Inflammatory macrophage treated with lipopolysaccharide for 4 hours (primary cell): ENCODE measurements at places on chromosomes 4 and X.

DNA sequence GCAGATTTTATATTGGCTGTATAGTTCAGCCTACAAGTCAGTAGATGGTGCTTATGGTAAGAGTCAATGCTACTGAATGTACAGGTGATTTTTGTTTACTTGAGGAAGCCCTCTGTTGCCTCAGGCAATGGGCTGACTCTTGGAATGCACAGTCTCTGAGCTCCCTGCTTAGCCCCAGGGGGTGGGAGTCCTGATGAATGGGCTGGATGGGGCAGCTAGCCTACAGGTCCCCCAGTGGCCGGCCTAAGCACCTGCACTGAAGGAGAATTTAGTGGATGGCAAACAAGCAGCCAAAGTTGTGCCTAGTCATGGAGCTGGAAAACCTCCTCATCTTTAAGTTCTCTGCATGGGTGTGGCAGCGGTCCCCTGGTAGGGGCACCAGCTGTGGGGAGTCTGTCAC lies 101.8 kb upstream of the CXorf51B start:
- DNase-seq = no peak

DNA sequence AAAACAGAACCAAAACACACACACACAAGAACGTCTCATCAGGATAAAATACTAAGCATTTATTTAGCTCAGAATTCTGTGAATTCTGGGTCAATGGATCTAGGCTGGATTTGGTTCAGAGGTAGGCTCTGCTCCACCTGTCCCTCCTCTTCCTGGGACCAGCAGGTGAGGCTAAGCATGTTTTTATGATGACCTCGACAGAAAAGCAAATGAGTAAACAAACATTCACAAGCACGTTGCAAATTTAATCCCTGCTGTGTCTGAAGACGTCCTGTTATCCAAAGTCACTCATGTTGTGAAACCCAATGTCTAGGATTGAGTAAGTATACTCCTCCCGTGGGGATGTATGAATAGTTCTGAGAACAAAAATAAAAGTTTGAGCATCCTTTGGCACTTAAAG lies 371.4 kb upstream of the TECRL start:
- no peak for DNase-seq

DNA sequence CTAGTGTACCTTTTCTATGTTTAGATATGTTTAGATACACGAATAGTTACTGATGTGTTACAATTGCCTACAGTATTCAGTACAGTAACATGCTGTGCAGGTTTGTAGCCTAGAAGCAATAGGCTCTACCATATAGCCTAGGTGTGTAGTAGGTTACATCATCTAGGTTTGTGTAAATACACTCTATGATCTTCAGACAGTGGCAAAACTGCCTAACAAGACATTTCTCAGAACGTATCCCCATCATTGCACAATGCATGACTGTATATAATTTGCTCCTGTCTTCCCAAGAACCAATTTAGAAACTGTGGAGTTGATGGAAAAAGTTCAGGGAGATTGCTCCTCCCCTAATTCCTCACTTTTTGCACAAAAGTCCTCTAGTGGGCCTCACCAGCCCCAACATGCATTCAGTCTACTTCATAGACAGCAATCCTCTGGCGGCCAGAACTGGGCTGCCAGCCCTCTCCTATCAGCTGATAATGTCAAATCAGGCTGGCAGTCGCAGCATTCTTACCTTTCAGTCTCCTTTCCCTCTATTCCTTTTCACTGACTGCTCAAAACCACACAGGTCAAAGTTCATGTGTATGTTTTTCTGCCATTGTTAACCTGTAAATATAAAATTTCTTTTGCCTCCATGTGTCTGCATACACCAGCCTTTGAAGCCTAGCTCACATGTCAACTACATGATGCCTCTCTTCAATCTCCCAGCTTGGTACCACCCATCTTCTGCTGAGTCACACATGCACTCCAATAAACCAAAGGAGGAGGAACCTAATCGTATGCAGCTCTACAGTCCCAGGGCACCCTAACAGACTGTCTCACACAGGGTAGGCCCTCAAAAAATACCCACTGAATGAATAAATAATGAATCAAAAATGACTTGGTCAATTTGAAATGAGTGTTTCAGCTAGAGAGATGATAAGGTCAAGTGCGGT lies 32.0 kb downstream of the BCLAF3 start:
- no peak for DNase-seq

DNA sequence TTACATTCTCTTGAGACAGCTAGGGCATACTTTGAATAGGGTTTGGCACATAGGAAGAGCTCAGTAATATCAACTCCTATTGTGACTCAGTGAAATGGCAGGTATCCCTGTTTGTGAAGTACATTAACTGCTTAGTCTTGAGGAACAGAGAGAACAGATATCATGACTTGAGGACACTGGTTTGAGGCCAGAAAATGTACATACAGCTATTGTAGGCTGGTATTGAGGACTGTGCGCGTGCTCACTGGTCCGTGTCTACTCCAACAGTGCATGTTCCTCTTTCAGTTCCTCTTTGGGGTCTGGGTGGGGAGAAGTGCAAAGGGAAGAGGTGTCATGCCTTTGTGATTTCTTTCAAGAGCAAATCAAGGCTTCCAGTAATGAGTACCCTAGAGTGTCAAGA lies 34.6 kb upstream of the TBC1D9 start:
- peak; percentile 98 for DNase-seq

GRCh38 chrX:147894366-147894963 lies 17.3 kb upstream of the FMR1 start:
- DNase-seq = no peak

- DNase-seq = no peak
These were observed 98.9 kb downstream of the CPEB2 start for GRCh38 chr4:15100994-15101695.

- peak; percentile 34 for DNase-seq
These were observed 18.5 kb upstream of the TET2 start for GRCh38 chr4:105128208-105128607.

DNA sequence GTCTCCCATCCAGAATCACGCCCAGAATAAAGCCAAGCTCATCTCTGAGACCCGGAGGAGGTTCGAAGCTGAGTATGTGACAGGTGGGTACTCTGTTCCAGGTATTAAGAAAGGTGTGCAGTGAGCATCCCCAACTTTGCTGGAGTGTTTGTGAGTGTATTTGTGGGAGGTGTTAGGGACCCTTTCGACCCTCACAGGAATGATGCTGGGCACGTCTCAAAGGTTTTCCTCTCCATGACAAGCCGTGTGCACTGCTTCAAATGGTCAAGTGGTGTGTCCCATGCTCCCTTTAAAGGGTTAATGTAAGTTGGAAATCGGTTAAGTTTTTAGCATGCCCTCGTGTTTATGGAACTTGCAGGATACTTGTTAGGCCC lies 442 bp downstream of the MOSPD2 start:
- no peak for DNase-seq

GRCh38 chrX:65871671-65872311 lies 168.1 kb downstream of the VSIG4 start:
- DNase-seq = no peak

DNA sequence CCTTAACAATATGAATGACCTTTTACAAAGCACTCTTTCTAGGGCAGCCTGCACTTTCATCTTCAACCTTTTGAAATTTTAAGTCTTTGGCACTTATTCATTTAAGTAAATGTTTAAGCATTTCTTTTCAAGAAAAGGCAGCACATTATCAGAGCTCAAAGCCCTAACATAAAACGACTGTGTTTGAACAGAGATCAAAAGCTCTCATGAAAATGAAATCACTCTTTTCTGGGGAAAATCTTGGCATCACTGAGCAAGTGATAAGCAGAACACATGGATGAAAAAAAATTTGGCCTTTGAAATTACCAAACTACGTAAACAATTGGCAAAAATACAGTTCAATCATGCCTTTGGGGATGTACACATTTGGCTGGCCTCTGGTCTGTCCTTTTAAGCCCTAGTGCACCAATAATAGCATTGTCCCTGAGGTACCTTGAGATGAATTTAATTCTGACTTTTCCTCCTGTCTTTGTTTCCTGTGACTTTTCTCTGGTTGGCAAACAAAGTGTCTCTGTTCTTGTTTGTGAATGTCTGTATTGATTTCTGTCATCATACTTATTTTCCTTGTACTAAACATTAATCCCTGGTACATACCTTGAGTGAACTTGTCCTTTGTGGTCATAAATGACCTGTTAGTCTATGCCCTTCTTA lies 12.9 kb upstream of the ODAM start:
- no peak for DNase-seq

DNA sequence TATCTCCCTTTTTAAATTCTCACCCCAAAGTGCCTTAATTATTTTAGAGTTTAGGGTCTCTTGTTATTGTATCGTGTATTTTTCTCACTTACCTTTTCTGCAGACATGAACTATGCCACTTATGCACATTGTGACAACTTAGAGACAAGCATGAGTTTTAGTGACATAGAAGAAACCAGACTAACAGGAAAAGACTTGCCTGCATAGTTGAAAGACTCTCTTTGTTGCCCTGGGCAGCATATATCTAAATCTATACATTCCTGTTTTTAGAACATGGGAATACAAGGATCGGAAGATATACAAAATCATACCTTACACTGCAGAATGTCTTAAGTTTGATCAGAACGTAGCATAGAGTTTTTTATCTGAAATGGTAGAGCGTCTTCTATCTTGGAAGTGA lies 45.1 kb upstream of the ANKRD17 start:
- DNase-seq = no peak

DNA sequence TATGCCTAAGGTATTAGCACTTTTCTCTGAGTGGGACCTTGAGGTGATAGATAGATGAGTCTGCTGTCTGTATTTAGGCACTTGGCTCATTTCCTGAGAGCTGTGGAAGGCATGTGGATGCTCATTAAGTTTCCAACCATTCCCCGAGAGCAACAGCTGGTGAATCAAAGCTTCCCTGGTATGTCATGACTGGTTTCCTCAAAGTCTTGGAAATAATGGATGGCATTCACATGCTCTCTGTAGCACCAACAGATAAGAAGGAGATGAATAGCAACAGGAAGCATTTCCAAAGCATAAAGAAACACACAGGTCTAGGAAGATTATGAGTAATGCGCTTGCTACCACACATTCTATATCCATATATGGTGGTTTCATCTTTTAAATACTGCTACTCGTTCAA lies 118.3 kb upstream of the ETNPPL start:
- no peak for DNase-seq

- peak; percentile 53 for DNase-seq
These were observed 31.0 kb upstream of the FAT4 start for GRCh38 chr4:125283707-125284279.

DNA sequence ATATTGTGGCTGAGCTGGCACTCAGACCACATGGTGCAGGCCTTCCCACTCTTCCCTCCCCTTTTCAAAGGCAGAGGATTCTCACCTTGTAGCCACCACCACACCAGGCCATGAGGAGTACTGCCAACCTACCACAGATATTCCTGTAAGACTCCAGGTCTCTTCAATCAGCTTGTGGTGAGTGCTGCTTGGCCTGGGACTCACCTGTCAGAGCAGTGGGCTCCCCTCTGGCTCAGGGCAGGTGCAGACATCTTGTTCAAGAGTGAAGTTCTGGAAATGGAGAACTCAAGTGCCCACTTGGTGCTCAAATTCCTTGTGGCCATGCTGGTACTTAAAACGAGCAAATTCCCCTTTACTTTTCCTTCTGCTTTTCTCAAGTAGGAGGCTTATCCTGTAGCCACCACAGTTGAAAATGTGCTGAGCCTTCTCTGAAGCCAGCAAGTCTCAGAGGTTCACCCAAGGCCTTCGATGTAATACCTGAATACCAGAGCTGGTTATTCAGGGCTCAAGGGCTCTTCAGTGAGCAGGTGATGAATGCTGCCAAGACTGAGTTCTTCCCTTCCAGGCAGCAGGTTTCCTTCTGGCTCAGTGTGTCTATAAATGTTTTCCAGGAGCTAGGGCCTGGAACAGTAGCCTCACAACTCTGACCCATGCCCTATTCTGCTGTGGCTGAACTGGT lies 212.9 kb downstream of the TEX13C start:
- no peak for DNase-seq

- DNase-seq = no peak
These were observed 208.5 kb upstream of the IGFBP7 start for GRCh38 chr4:57318703-57319102.

DNA sequence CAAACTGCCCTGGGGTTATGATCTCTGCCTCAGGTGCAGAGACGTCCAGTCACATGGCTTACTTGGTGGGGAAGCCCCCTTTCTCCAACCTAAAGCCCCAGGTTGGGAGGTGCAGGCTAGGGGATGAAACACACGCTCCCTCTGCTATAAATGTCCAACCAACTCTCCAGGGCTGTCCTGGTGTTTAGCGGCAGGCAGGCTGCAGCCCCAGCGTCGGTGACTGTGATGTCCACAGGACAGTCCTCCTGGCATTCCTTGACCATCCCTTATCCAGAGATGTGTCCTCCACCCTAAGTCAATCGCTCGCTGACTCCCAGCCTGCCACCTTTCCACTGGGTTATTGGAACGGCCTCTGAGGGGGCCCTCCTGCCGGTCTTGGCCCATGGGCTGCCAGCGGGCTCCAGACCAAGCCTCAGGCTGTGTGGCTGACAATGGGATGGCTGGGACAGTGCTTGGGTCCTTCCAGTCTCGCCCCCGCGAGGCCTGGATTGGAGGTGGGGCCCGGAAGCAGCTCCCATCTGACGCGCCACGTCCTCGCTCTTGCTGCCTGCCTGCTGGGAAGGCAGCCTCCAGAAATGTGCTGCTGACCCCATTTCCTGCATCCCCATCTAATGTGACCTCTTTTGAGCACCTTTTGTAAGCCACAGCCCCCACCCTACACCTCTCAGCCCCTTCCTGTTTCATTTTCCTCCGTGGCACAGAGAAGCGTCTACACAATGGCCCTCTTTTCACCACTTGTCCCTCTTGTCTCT lies 60.8 kb upstream of the ADRA2C start:
- no peak for DNase-seq

DNA sequence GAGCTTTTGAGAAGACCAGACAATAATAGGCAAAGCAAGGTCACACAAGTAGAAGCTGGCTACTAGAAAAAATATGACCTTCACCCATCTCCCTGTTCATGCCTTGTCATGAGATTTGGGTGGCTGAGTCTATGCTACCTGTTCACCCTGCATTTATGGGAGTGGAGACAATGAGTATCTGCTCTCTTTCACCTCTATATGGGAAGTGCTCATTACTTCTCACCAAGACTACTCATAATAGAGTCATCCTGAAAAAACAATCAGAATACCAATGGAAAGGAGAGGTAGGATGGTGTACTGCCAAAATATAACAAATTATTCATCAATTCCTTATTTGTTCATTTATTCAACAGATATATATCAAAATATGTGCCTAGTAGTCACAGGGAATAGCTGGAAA lies 921.8 kb upstream of the INTU start:
- no peak for DNase-seq

- no peak for DNase-seq
These were observed 67.2 kb downstream of the MAP3K15 start for GRCh38 chrX:19448077-19448476.

DNA sequence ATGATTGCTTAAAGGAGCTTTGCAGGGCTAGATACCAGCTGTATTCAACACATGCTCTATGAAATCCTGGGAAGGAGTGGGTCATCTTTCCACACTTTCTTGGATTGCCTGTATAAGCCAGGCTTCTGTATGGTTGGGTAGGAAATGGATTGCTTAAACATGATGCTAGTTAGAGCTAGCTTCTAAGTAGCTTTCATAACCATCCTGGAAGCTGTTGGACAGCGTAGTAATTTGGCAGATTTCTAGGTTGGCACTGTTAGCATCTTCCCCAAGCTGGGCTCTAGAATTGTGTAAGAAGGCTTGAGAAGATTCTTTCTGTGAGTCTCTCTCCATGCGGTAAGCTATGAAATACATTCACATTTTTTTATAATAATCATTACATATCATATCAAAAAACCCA lies 127.3 kb downstream of the LINC00632 start:
- DNase-seq = no peak
